NCI-H69 (cell line): ENCODE measurements at places on chromosomes 3 and 15.

DNA sequence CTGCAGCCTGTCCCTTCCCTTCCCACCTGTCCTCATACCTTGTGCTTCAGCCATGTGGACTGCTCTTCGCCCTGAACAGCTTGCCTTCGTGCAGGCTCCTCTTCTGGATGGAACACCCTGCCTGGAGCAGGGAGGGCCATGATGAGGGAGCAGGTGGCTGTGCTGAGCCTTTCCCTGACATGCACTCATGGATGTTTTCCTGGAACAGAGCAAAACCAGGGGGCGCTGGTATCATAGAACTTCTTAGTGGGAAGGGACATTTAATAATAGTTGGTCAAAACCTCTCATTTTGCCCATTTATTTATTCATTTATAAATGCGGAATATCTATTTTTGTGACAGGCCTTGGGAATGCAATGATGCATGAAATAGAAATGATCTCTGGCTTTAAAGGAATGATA is 149.3 kb downstream of the CACNA1D start:
- DNase-seq = peak; percentile 58

- no peak for DNase-seq
These were observed 326.0 kb upstream of the ONECUT1 start for GRCh38 chr15:53116169-53116568.

- no peak for DNase-seq
These were observed 505.6 kb downstream of the LPP start for GRCh38 chr3:188659449-188660090.

GRCh38 chr3:7193269-7193668 is 332.4 kb downstream of the GRM7 start:
- no peak for DNase-seq

- peak; percentile 89 for DNase-seq
These were observed 185.2 kb downstream of the FOXP1 start for GRCh38 chr3:71398157-71398836.

DNA sequence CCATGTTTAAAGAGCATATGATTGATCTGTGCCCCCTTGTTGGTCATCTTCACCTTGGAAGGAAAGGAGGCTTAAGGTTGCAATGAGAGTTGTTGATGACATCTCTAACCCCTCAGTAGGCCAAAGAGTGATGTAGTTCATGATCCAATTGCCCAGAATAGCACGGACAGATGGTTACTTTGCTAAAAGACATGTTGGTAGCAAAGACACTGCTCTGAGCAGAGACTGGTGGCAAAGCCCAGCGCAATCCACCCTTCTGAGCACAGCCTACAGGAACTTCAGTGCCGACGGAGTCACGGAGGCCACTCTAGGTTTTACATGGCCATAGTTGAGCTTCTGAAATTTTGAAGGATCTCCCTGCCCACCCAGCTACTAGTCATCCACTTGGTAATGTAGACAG is 21.8 kb downstream of the FBXO45 start:
- no peak for DNase-seq

- no peak for DNase-seq
These were observed 37.1 kb downstream of the SLC12A8 start for GRCh38 chr3:125175295-125176078.

- DNase-seq = no peak
These were observed 344.2 kb upstream of the PPP2R3A start for GRCh38 chr3:135621184-135621920.

GRCh38 chr15:55619783-55620182 is 31.6 kb upstream of the PYGO1 start:
- no peak for DNase-seq

DNA sequence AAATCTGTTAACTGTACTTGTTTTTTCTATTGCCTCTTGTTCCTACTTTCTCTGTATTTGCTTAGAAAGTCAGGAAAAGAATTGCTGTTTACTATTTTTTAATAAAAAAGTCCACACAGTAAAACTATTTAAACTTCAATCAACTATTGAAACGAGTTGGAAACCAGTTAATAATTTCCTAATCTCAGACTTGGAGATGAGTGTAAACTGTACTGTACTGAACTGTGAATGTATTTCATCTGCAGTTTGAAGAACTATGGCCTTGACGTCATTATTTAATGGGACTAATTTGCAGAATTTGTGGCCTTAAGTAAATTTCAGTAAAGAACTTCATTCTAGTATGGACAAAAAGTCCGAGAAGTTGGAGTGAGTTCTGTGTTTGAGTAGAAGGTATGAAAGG is 89.1 kb downstream of the LRRC28 start:
- no peak for DNase-seq

GRCh38 chr3:66904831-66905493 is 93.1 kb upstream of the KBTBD8 start:
- no peak for DNase-seq

DNA sequence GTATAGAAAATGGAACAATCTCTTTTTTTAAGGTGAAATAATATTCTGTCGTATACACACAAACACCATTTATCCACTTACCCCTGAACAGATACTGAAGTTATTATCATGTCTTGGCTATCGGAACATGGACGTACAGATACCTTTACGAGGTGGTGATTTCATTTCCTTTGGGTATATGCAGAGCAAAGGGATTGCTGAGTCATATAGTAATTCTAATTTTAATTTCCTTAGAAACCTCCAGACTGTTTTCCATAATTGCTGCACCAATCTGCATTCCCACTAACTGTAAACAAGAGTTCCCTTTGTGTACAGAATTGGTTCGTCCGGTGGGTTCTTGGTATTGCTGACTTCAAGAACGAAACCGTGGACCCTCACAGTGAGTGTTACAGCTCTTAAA is 179.4 kb downstream of the SHOX2 start:
- DNase-seq = no peak

GRCh38 chr3:38116471-38117162 is 20.3 kb downstream of the ACAA1 start:
- no peak for DNase-seq

DNA sequence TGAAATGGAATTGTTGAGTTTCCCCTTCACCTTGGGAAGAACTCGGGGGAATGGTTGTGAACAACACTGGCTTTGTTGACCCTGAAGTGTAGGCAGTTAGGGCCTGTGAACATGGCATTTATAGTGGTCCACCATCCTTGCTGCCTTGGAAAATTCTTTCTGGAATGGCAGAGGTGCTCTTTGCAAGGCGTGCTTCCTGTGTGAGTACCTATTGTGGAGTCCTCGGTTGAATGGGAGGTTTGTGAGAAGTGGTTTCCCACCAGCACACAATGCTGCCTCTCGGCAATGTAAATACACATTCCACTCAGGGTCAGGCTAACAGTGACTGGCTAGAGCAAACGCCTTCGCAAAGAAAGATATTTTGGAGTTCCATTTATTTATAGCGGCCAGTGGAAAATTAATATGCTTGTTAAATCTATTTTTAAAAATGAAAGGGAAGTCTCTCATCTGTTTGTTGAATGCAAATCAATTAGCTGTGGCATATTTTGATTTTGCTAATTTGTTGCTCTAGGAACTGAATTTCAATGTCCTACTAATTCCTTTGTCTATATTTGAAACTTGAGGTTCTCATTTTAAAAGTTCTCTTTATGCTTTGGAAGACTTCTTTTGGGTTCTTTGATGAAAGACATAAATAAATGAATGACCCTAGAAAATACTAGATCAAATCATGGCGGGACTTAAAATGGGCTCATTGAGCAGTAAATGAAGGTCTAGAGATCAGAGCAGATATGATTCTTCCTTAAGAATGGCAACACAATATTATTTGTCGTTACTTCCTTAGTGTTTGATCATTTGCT is 59.5 kb downstream of the FNDC3B start:
- DNase-seq = peak; percentile 96

DNA sequence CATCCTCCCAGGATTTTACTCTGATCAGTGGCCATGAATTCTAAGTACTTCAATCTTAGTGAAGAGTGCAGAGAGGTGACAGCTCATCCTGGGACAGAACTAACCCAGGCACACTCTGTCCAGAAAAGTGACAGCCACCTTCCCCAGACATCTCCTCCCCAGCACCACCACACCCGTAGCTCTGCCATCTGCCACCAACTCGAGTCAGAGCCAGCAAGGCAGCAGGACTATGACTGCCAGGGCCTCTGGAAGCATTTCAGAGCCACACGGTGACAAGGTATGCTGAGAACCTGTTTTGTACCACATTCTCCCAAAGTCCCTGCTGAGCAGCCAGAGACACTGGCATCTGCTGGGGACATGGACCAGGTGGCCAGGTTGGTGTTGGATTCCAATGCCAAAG is 71.0 kb downstream of the NTRK3 start:
- DNase-seq = no peak

DNA sequence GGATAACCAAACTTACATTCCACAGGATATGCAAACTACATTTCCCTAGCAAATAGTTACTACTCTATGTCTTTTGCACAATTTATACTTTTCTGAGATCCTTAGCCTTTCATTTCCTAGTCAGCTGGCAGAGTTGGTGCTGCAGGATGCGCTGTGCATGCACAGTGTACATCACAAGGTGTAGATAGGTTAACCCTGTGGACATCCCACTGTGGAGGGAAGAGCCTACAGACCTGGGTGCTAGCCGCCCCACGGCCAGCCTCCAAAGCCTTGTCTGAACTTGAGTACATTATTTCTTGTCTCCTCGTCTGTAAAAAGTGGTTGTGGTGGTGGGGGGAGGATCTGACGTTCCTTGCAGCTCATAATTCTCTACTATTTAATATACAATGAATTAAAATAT is 3.5 kb downstream of the TNFSF10 start:
- no peak for DNase-seq

GRCh38 chr15:81304226-81304625 is 19.7 kb downstream of the STARD5 start:
- no peak for DNase-seq

- DNase-seq = no peak
These were observed 2.8 kb downstream of the OCA2 start for GRCh38 chr15:28096411-28096669.

- DNase-seq = no peak
These were observed 38.4 kb upstream of the FURIN start for GRCh38 chr15:90829942-90830440.

- peak; percentile 42 for DNase-seq
These were observed 427.2 kb downstream of the OCA2 start for GRCh38 chr15:27671819-27672437.

GRCh38 chr3:22979581-22979980 is 223.5 kb upstream of the UBE2E2 start:
- no peak for DNase-seq

DNA sequence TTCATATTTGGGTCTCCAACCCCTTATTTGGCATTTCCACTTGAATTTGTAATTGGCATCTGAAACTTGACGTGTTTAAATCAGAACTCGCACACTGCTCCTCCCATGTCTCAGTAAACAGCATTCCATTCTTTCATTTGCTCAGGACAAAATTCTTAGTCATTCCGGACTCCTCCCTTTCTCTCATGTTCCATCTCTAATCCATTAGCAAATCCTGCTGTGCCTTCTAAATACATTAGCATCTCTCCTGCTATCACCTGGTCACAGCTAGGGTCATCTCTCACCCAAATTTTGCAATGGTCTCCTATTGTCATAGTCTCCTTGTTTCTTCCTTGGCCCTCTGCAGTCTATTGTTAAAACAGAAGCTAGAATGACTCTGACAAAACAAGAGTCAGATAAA is 119.9 kb upstream of the CADPS start:
- DNase-seq = no peak

- DNase-seq = no peak
These were observed 2.1 kb upstream of the SRPRB start for GRCh38 chr3:133803469-133803868.

GRCh38 chr3:183268366-183268765 is 15.3 kb downstream of the B3GNT5 start:
- DNase-seq = no peak

DNA sequence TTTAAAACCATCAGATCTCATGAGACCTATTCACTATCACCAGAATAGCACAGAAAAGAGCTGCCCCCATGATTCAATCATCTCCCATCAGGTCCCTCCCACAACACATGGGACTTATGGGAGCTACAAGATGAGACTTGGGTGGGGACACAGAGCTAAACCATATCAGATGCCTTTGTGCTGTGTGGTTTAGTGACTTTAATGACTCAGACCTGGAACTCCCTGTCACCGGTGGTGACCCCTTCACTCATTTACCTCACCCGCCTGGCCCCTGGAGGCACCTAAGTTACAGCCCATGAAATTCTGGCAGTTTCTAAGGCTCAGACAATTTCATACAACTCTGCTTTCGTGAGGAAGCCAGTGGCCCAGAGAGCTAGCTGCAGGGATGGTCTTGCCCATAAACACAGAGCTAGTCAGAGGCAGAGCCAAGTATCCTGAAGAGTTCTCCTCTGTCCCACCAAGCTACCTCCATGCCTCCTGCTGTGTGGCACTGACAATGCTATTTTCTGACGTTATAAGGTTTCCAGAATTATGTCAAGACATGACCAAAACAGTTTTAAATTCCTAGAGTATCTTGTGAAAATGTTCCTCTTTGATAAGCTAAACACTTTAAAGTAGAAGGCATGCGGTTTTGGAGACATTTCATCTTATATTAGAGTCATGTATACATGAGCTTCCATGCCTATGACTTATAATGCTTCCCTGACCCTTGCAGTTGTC is 231.1 kb upstream of the IL12A start:
- DNase-seq = no peak

DNA sequence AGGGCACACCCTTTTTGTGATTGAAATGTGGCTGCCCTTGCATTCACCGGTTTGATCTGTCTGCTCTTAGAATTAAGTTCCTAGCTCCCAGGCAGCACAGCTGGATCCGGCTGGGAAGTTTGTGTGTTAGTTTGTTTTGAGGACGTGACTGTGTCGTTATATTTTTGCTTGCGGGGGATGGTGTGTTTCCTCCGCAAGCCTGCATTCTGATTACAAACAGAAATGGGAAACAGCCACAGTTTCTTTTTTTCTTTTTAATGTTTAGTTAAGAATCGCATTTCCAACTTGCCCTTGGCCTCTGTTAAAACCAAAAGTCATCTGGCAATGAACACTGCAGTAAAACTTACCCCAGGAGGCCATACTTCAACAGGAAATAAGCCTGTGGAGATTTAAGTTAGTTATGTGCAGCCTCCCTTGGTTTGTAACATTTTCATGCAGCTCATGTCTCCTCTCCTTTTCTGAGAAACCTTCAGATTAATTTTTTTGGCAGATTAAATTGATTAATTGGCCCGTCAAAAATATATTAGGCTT is 888 bp downstream of the TMOD3 start:
- DNase-seq = peak; percentile 65

- peak; percentile 35 for DNase-seq
These were observed 6.5 kb downstream of the GCSAM start for GRCh38 chr3:112126511-112126911.

DNA sequence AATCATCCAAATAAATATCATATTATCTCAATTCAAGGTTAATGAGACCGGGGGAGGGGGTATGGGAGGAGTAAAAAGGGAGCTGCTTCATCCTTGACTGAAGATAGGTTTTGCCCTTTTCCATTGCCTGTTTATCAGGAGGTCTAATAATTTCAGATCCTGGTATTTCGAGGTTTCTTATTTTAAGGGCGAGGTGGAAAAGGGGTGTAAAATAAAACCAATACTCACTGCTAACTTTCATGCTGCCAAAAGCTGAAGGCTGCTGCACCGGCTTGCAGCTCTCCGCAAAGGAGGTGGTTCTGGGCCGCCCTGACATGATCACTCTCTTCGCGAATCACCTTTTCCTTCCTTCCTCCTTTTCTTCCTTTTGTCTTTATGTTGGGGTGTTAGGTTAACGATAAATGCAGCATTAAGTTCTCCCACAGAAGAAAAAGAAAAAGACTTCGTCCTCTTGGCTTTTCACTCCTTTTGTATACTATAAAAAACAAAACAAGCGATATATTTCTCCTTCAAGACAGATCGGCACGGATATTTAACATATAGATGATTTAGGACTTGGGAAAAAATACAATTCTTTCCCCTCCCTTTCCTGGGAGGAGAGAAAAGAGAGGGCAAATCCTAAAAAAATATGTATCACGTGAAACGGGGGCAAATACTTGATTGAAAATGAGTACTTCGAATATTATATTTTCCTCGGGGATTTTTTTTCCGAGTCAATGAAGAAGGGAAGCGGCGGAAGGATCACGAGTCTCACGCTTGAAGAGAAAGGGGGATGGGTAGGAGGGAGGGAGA is 932 bp downstream of the GSK3B start:
- peak; percentile 93 for DNase-seq
